Lower leg skin (tissue), 4 donors: ENCODE measurements at places on chromosomes 12 and 14. TPM values are rescaled to one million over a fixed set of nuclear protein-coding genes. Genes with fewer than 3 reads are reported as not detected.

BMAL2 gene
- total RNA-seq: 21.8 TPM

SLC6A12 gene
- 0.30 TPM for total RNA-seq

PCED1B gene
- total RNA-seq: 0.51 TPM

CAPZA3 gene
- 0.99 TPM for total RNA-seq

KRT84 gene
- total RNA-seq: not detected

DNA sequence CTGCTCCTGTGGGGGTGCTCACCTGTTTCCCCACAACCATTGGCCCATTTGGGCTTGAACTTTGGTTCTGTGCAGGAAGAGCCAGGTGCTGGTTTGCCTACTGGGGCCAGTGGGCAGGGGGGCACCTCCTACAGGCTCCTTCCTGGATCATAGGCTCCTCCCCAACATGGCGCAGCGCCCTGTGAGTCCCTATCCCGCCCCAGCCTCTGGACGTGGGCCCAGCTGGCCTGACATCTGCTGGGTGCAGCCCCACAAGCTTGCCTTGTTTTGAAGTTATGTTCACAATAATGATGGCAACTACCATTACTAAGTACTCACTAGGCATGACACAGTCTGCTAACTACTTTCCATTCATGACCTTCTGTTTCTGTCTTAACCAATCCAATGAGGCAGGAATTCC, 147.8 kb downstream of the RBM19 start:
- DNase-seq: no peak

GRCh38 chr14:72736786-72737559, 156.9 kb downstream of the DPF3 start:
- peak; percentile 28 for DNase-seq

GRCh38 chr12:62629971-62630739, 163.5 kb downstream of the MON2 start:
- DNase-seq: no peak

DNA sequence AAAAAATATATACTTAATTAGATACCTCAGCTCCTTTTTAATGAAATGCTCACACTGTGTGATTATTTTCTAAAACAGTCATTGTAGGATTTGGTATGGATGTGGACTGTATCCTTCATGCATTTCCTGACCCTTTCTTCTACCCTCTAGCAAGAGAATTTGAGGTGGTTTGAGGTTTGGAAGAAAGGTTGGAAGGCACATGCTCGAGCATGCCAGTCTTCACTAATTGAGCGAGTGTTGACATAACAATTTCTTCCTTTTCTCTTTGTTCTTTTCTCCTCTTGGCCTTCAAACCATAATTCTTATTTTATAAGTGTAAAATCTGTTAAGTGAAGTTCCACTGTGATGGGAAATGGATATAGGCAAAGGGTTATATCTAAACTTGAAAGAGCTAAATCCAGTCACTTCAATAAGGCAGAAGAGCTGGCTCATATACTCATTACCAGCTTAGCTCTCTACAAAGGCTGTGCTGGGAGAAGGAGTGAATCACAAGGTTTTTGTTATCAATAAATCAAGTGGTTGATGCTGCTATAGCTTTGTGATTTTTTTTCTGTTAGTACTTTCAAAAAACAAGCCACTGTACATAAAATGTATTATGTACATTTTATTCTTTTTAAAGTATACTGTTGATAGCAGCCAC, 16.2 kb upstream of the PTHLH start:
- no peak for DNase-seq

DNA sequence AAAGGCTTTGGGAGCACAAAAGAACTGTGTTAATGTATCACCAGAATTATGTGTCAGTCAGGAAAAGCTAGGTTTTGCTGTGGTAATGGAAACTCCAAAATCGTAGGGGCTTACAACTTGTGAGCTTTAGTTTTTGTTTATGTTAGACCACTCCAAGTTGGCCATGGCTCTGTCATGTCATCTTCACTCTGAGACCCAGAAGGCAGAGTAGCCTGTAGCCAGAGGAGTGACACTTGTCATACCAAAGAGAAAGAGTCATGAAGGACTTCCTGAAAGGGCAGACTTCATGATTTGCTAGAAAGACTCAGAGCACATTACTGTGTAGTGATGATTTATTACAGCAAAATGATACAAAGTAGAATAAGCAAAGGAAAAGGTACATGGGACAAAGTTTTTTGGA, 133.6 kb upstream of the SSTR1 start:
- DNase-seq: no peak

DNA sequence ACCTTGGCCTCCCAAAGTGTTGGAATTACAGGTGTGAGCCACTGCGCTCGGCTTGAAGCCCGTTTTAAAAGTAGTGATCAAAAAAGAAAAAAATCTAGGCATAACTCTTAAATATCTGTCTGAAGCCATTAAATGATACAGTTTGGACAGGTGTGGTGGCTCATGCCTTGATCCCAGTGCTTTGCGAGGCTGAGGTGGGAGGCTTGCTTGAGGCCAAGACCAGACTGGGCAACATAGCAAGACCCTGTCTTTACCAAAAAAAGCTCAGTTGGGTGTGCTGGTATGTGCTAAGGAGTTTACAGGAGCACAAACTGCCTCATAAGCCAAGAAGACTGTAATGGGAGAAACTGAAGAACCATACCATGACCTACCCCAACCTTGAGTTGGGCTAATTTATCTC, 26.0 kb downstream of the SYNE2 start:
- DNase-seq: no peak
